ENCODE measurements at places on chromosomes 6 and 20.

GRCh38 chr6:143569040-143569439, 57.5 kb upstream of the FUCA2 start:
- no peak for DNase-seq

GRCh38 chr6:143401068-143401446, 49.4 kb downstream of the ADAT2 start:
- DNase-seq = no peak

DNA sequence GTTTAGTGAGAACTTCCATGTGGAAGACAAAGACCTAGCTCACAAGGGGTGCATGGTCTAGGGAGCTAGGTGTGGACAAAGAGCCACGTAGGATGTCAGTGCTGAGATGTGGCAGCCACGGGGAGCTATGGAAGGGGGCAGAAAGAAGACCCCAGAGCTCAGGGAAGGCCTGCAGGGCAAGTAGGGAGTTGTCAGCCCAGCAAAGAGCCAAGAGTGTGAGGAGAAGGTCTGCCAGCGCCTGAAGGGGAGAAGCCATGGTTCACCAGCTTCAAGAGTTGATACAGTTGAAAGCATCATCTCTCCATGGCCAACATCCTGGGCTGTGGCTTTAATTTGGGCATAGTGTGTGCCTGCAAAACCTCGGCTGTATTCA, 95.6 kb downstream of the CDH26 start:
- no peak for DNase-seq

- DNase-seq = no peak
These were observed 22.2 kb upstream of the GABRR1 start for GRCh38 chr6:89239338-89239737.

GRCh38 chr6:74925683-74926082, 280.2 kb downstream of the COL12A1 start:
- no peak for DNase-seq

DNA sequence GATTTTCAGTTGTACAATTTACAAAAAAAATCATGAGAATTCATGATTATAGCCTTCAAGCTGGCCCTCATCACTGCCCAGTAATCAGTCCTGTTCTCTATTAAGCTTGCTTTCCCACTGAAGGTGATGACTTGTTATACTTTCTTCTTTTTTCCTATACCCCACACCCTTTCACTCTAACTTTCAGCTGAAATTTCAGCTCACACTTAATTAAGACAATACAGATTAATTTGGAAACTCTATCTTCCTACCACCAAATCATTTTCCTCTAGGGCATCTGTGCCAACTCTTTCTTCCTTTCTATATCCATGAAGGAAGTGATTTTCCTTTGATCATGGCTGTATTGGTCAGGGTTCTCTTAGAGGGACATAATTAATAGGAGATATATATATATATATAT, 449.9 kb downstream of the CD109 start:
- no peak for DNase-seq

DNA sequence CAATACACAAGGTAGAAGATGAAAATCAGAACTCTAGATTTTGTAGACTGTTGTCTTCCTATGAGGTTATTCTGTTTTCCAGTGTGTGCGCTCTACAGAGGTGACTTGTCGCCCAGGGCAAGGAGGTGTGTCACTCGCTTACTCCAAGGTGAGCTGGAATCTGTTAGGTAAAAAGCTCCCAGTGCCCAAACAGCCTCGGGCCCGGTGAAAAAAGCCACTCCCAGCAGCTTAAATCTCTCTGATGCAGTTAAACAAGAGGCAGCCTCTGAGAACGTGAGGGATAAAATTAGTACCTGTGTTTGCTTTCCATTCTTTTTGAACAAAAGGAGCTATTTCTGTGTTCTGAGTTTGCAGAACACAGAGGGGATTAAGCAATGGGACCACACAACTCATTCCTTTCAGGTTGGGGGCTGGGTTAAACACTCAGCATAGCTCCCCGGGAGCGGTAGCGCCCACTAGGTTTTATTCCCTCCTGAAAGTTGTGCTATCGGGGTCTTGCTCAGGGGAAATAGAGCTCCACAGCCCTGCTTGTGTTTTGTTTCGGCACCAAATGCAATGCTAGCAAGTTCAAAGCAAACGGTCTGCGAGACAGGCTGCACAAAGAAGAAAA, 181.2 kb downstream of the FOXA2 start:
- no peak for DNase-seq

DNA sequence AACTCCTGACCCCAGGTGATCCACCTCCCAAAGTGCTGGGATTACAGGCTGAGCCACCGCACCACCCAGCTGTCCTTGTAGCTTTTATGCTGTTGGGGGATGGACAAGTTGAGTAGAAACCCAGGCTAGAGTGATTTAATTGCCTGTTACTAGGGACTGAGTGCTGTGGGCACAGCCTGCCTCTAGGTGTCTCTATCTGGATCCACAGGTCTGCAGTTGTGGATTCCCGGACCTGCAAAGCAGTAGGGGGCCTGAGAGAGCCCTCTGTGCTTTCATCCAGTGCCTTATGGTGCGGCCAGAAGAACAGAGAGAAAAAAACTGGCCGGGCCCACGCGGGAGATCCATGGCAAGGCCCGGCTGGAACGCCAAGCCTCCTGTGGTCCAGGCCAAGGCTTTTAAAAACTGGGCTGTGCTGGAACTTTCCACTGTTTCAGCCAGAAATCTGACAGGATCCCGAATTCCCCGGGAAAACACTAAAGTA, 5.2 kb downstream of the SIRPA start:
- DNase-seq = peak; percentile 92

GRCh38 chr6:43260791-43261190, 17.5 kb downstream of the TTBK1 start:
- no peak for DNase-seq

- peak; percentile 89 for DNase-seq
These were observed 2.2 kb downstream of the PIM1 start for GRCh38 chr6:37171970-37172812.
